ENCODE measurements at places on chromosomes 4 and X.

DNA sequence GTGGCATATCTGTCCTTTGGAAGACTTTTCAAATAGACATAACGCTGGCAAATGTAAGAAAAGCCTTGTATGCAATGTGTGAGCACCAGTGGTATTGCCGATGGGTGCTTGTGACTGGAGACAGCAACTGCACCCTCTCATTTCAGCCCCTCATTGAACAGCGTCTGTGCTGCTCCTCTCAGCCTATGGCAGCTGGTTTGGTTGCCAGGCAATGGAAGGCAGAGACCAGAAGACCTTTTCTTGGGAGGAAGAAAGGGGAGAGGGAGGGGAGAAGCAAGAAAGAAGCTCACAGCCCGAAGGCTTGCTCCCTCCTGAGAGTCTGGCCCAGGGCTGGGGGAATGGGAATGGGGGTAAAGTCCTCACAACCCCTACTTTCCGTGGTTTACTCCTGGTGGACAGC is 20.2 kb downstream of the ZCCHC13 start:
- DNase-seq = no peak

DNA sequence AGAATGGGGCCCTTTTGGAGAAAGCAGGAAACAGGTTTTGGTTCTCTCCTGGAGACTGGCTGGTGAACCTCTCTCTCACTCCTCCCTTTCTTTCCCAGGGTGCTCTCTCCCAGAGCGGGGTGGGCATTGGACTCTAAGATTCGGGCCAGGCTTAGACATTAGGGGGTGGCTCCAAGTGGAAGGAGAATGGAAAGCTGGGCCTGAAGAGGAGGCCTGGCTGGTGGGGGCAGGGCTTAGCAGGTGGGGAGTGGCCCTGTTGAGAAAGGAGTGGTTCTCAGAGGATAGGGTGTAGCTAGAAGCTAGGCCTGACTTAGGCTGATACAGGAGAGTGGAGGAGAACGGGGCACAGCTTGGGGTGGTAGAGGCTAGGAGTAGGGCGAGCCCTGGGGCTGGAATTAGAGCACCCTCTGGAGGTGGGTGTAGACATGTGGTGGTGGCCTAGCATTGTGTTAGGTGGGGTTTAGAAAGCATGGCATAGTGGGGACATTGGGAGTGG is 5.7 kb downstream of the PLP2 start:
- no peak for DNase-seq

DNA sequence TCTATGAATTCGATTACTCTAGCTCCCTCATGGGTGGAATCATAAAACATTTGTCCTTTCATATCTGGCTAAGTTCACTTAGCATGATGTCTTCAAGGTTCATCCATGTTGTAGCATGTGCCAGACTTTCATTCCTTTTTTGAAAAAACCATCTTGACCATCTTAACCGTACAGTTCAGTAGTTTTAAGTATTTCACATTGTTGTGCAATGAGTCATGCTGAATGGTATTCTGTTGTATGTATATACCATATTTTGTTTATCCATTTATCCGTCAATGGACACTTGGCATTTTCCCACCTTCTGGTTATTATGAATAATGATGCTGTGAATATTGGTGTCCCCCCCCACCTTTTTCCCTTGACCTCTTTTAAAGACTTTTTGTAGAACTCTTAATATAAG is 72.4 kb upstream of the TLR2 start:
- DNase-seq = no peak

DNA sequence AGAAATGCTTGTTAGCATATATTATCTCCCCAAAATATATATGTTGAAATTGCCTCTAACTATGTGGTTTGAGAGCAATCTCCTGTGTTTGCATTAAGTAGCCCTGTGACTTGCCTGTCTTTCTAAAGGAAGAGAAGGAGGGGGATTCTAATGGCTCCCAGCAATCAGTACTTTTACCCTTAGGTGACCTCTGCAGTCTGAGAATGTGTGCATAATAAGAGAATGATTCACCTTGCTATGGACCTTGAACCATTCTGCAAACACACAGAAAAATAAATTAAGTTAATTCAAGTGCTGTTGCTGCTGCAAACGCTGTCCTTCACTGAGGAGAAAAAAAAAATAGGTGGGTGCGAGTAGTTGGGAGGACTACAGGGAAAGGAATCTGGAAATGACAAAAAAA is 322.2 kb downstream of the IQCM start:
- no peak for DNase-seq

GRCh38 chrX:139936259-139936658 is 3.4 kb upstream of the ATP11C start:
- DNase-seq = no peak

DNA sequence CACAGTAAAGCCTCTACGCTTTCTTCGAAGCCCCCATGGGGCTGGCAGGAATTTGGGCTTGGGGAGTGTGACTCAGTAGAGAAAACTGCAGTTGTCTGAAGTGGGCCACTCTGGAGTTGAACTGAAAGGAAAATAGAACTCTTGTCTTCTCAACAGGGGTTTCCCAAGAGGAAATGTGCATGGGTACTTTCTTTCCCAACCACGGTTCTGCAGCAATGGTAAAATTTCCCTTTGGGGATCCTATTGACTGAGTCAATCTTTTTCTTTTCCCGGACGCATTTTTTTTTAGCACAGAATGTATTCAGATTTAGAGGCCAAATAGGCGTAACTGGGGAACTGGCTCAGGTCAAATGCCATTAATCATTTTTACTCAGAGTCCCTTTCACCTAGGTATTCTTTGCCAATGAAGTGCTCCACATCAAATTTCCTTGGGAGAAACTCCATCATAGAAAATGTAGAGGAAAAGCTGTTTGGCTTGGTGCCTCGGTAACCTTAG is 269.3 kb downstream of the STIM2 start:
- no peak for DNase-seq

GRCh38 chr4:26076000-26076587 is 162.1 kb downstream of the SMIM20 start:
- no peak for DNase-seq

DNA sequence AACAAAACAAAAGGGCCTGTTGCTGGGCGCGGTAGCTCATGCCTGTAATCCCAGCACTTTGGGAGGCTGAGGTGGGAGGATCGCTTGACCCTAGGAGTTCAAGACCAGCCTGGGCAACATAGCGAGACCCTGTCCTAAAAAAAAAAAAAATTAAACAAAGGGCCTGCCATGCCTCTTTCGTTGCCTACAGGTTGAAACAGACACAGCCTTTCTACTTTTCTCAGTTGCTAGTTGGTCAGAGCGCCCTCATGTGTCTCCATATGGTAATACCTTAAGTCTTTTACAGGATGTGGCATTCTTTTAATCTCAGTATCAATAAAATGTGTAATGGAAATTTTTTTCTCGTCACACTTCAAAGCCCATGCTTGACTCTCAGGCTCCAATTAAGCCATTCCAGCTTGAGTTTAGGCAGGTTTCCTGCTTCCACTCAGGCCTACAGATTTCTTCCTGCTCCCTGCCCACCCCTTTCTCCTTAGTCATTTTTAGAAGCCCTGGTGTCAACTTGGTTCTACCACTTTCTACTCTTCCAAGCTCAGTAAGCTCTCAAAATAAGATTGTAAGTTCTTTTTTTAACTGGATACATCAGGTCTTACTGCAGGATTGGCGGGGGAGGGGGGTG is 4.6 kb upstream of the SOWAHD start:
- no peak for DNase-seq
